ENCODE measurements at places on chromosomes 5 and 9.

- no peak for DNase-seq
Measured at GRCh38 chr5:31731710-31732301, 92.9 kb downstream of the PDZD2 start.

GRCh38 chr9:70675868-70676370, 261.5 kb upstream of the KLF9 start:
- DNase-seq, result no peak

GRCh38 chr5:10377081-10377480, 23.6 kb downstream of the MARCHF6 start:
- DNase-seq, result no peak

GRCh38 chr9:87146933-87147332, 199.6 kb upstream of the GAS1 start:
- no peak for DNase-seq

DNA sequence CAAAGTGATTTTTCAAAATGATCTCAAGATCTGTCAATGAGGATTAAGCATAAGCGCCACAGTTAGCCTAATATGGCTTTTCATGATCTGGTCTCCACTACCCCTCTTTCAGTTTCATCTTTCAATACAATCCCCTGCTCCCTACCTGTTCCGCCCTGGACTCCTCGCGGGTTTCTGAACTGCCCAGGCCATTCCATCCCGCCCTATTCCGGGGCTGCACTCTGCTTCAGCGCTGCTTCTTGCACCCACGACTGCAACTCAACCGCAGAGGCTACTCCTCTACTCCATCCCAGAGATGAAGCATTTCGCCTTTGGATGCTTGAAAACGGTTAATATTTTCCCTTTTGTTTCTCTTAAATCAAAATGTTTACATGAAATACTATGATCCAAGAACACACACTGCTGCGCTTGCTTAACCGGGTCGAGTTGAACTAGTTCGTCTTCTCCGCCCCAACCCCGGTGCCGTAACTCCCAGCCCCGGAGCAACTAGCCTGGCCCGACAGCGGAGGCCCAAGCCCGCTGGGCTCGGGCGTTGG, 716 bp upstream of the OTULIN start:
- no peak for DNase-seq

DNA sequence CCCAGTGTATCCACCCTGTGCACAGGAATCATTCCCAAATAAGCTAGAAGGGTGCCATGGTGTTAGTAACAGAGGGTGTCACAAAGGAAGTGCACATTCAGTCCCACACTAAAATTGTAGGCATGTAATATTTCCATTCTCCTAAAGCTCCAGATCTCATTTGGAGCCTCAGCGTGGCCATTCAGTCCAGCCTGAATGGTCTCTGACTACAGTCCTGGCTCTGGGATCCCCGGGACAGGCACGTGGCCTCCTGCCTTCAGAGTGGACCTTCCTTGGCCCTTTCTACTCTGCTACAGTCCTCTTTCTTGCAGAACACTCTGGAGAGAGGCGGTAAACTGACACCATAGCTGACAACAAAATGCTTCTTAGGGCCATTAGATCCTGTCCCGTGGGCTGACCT, 243.9 kb downstream of the IRX2 start:
- no peak for DNase-seq

GRCh38 chr9:89969156-89969675, 364.4 kb downstream of the GADD45G start:
- no peak for DNase-seq
